ENCODE measurements at places on chromosomes 5 and 9.

GRCh38 chr5:54822324-54822687 lies 163.1 kb downstream of the ESM1 start:
- DNase-seq = no peak

DNA sequence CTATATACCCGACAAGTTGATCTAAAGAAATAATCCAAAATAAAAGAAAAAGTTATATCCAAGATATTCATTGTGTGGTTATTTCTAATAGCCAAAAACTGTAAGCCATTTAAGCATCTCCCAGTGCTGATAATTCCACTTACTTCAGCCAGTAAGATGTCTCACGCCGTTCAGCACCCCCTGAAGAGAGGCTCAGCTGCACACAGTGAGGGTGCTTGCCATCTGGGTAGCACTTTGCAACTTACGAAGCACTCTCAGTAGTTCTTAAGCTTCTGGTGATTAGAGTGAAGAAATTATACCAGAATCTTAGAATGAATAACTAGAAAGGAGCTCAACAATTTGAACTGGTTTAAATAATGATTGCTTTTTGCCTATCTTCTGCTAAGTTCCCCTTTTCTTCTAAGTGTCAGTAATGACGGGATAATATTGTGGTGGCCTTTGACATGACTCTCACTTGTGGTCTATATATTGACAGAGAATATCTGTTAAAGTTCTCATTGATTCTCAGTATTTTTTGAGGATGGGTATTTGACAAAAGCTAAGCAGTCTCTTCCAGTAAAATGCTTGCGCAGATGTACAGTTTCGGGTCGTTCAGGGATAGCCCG lies 26.2 kb upstream of the LTC4S start:
- no peak for DNase-seq

DNA sequence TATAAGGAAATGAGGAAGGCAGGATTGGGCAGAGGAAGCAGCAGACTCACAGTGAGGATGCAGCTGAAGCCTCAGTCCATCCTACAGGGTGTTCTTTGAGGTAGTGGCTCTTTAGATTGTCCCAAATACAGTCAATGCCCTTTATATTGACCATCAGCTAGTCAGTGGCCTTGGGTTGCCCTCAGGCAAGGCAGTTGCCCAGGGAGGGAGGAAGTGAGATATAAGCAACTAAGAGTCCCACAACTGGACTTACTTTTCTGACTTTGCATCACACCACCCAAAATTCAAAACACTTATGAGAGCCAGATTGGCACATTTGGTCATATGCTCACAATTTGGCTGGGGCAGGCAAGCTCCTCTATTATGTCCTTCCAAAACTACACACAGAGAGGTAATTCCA lies 9.4 kb upstream of the SLC12A2 start:
- DNase-seq = no peak

DNA sequence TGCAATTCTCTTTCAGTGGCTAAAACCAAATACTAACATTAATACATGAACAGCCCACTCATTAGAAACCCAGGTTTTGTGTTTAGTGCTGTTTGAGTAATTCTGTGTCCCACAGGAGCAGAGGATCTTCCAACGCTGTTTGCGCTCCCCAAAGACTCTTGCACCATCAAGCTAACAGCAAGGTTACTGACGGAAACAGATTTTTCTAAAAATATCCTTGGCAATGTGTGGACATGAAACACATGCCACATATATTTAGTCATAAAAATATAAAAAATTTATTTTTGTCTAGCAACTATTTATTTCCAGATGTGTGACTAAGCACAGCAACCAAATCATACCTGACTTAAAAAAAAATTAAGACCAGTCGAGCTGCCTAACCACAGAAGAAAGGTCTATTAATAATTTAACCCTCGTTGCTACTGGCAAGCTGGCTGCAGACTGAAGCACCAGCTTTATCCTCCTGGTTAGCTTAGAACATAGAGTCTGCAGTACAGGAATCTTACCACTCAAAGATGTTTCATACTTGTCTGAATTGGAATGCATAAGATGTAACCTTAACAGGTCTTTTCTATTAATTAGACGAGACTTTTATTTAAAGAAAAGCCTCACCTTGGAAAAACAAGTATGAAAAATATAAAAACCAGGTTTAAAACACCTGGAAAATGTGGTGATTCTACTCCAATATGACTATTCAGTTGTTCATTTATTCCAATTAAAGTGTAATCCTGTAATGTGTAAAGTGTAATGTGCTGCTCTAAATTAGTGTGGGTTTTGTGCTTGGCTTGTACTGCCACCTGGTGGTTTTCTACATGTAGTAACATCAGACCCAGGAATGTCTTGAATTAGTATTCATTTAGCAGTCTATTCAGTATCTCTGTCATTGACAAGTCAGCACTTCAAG lies 272.5 kb downstream of the EPB41L4A start:
- DNase-seq = peak; percentile 77

DNA sequence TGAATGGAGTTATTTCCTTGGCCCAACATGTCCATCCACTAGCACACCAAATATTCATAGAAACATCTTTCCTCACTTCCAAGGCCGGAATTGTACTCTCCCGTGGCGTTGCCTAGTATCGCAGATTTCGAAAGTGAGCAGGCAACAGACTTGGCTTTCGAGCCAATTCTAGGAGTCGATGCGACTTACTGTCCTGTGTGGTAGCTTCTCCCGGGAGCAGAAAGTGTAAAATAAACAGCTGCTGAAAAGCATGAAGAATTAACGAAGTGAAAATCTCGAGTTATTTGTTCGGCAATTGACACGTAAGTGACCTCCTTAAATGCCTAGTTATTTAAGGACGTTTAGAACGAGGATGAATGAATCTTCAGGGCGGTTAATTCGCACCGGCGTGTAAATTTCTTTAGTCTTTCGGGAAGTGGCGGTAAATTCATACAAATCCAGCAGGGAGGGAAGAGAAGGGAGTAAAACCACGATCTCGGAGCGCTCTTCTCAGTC lies 449 bp upstream of the PCSK5 start:
- peak; percentile 7 for DNase-seq

DNA sequence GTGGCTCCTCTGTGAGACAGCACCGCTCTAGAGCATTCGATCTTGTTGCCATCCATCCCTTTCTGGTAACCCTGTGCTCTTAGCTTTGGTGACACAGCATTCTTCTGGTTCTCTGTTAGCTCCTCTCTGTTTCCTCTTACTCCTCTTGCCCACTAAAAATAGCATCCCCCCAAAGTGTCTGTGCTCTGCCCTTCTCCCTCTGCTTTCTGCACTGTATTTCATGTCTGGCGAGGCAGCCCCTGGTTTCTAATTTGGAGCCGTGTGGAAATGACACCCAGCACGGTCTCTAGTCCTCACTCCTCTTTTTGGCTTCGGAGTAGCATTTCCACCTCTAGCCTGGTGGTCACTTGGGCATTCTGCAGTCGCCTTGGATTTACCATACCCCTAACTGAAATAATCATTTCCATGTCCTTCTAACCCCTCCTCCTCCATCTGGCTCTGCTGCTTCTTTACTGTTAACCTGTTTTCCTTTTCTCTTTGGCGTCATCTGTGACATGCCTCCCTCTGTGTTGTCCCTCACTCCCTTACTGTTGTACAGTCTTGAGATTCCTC lies 23.8 kb downstream of the NPR3 start:
- no peak for DNase-seq

GRCh38 chr5:159206368-159206767 lies 3.0 kb downstream of the RNF145 start:
- DNase-seq = no peak

GRCh38 chr5:880816-881550 lies 11.6 kb downstream of the BRD9 start:
- no peak for DNase-seq

GRCh38 chr5:142358121-142358520 lies 33.3 kb upstream of the SPRY4 start:
- DNase-seq = no peak

DNA sequence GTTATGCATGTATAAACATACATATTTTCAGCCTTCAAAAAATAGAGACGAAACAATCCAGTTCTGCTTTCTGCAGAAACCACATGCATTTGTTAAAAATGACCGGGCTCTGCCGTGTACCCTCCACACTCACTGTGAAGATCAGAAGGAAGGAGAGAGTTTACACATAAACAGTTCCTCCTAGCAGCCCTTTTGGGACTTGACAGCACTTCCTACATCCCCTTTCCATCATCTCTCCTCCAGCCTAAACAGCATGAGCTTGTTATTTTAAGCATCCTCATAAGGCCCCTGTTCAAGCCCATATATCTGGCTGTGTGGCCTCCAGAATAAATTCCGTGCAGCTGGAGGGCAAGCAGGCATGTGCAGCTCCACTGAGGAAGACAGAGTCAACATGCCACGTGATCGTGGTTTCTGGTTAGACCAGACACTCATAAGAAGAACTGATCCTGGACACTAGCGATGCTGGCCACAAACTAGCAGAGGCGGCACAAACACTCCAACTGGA lies 42.2 kb downstream of the NIPAL4 start:
- no peak for DNase-seq

DNA sequence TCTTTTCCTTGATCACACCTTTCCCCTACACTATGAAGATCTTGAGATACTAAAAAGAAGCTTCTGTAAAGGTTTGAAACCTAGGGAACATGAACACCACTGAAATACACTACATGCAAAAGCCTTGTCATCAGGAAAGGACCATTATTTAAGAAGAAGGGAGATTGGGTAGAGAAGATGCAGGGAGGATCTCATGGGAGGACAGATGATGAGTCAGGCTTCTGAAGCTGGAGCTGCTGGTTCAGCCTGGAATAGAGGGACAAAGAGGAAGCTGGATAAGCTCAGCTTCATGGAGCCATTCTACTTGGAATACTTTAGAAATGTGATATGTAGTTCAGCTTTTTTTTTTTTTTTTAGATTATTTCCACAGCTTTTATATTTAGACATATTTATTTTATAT lies 169.8 kb downstream of the MAN2A1 start:
- DNase-seq = no peak

GRCh38 chr9:89104821-89105220 lies 73.8 kb downstream of the SHC3 start:
- no peak for DNase-seq

- no peak for DNase-seq
Observed at GRCh38 chr5:1039706-1040260, 31.2 kb downstream of the NKD2 start.

- DNase-seq = no peak
Observed at GRCh38 chr5:59016925-59017324, 434.1 kb downstream of the RAB3C start.
